ENCODE measurements at places on chromosomes 5 and 9. TPM values are rescaled to one million over a fixed set of nuclear protein-coding genes. Genes with fewer than 3 reads are reported as not detected.

Gene MGAT4B
- 21.0 TPM for polyA plus RNA-seq

GRCh38 chr5:179300581-179301180 is 44.6 kb downstream of the ADAMTS2 start:
- no peak for DNase-seq

GRCh38 chr9:8558176-8558575 is 758.6 kb upstream of the DMAC1 start:
- no peak for DNase-seq

GRCh38 chr9:105742088-105742487 is 47.7 kb downstream of the TMEM38B start:
- DNase-seq, result no peak

GRCh38 chr9:114080773-114081440 is 2.8 kb upstream of the AMBP start:
- no peak for DNase-seq

DNA sequence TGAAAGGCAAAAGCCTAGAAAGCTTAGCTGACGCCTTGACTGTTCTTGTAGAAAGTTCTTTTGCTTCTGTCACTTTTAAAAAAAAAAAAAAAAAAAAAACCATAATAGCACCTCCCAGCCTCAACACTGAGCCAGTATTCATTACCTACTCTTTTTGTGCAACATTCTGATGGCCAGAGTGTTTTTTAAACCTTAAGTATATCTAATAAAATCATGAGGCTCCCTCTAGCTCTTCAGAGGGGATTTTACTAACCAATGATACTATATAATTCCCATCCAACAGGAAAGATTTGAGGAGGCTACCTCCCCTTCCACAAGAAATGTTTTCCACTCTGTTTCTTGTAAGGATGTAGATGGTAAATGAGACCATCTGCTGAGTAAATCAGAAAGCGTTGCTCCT is 3.9 kb downstream of the BNC2 start:
- no peak for DNase-seq

DNA sequence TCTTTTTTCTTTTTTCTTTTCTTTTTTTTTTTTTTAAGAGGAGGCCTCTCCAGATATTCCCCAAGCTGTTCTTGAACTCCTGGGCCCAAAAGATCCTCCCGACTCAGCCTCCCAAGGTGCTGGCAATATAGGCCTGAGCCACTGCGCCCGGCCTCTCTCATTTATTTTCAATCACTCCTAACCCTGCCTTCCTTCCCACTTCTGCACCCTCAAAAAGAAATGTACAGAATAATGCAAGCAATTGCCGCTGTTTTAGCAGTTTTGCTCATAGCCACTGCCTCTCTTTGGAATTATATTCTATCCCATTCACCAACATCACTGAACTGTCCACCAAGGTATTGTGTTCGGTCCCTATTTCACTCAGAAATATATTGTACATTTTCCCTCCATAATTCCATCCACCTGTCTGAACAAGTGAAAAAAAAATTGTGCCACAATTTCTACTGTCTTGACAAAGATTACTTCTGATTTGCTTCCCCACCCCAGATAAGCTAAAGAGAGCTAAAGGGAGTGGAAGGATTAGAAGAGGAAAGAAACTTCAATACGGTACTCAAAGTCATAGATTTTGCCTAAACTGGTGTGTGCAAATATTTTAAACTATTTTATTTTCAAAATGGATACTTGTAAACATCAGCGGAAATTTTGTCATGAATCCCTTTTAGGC is 1.9 kb downstream of the FNBP1 start:
- no peak for DNase-seq

DNA sequence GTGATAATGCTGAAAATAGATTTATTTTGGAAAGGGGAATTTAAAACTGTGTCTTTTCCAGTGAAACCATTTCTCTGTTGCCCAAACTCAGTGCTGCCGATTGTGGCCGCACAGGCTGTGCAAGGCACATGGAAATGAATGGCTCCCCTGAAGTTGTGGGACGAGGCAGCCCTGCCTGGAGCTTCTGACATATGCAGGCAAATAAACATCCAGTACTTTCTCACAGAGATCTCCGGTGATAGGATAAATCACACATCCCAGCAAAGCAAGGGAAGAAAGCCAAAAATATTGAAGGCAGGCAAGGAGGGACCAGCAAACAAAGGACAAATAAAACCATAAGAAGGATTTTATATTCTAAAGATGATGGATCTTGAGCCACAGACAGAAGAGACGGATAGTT is 464.5 kb downstream of the MTRR start:
- no peak for DNase-seq

DNA sequence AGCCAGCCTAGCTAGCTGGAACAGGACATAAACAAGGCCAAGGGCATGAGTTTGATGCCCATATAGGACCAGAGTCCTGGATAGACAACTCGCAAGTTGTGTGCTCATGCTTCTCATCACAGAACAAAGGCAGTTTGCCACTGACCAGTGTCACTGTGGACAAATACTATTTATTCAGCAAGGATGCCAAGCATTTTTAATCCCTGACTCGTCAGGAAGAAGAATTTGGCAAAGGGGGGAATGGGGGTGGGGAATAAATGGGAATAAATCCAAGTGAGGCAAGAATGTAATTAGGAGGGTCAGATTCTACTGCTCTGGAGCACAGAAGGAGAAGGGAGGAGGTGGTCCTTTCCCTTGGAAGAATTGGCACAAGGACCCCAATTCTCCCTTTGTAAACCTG is 46.8 kb upstream of the ANKRD55 start:
- no peak for DNase-seq

Gene UNC5A
- polyA plus RNA-seq, result not detected

DNA sequence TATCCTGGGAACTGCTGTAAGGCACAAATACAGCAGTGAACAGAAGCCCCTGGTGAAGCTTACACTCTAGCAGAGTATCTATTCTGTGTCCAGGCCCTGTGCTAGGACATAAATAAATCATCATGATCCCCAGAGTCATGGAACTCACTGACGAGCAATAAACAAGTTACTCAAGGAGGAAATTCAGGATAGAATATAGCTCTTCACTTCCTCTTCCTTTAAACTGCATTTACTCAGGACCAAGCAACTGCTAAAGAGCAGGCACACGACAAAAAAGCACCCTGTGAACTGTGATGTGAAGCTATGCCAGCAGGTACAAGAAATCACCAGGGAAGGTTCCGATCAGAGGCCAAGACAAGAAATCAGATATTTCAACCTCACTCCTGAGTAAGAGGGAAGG is 47.8 kb upstream of the NR5A1 start:
- no peak for DNase-seq

GRCh38 chr9:84781458-84781857 is 111.9 kb downstream of the NTRK2 start:
- DNase-seq, result no peak

GRCh38 chr9:84447305-84447704 is 106.7 kb upstream of the SLC28A3 start:
- no peak for DNase-seq

DNA sequence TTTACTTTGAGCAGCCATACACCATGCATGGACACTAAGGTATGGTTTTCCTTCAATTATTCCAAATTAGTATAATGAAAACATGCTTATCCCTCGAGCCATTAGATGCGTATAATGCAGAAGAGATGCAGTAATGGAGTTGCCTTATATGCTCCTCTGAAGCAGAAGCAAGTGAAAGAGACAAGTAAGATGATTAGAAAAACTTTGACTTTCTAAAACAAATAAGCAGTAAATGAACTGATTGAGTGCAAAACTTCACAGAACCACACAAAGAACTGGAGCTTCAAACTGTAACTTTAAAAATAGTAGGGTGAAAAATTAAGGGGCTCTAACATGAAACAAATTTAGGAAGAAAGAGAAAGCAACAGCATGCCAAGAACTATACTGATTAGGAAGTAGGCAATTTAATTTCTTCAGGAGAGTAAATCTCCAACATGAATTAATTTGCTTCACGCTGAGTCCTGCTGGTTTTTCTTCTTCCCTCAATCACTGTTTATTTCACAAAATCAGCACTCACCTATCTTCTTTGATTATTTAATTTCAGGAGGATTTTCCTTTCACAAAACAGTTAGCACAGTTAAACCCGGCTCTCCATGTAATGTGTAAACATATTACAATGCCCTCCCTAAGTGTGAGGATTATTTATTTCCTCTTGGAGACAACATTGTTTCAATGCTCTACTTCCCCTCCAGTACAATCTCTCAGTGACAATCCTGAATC is 90.3 kb upstream of the PAM start:
- DNase-seq, result no peak

GRCh38 chr9:136020206-136020605 is 59.0 kb upstream of the UBAC1 start:
- peak; percentile 17 for DNase-seq

Gene PTGDS
- polyA plus RNA-seq, result 5.5 TPM
